ENCODE measurements at places on chromosomes 5 and 9.

- DNase-seq, result no peak
These were observed 15.0 kb downstream of the ICE1 start for GRCh38 chr5:5437227-5438172.

GRCh38 chr9:130045725-130046450 lies 2.9 kb upstream of the FNBP1 start:
- peak; percentile 75 for DNase-seq

DNA sequence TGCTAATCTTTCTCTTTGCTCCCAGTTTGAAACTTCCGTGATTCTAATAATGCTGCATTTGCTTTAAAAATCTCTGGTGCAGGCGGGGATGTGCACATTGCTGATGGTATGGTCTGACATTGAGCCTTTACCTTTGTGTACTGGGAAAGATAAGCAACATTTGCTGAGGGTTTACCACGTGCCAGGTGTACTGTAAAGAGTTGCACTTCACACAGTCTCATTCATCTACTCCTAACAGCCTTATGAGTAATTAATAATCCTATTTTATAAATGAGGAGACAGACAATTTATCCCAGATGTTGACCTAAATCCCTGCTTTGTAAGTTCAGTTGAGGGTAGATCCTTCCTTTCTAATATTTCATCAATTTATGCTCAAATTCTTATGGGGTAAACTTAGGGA lies 726 bp upstream of the ADGRV1 start:
- DNase-seq, result no peak

DNA sequence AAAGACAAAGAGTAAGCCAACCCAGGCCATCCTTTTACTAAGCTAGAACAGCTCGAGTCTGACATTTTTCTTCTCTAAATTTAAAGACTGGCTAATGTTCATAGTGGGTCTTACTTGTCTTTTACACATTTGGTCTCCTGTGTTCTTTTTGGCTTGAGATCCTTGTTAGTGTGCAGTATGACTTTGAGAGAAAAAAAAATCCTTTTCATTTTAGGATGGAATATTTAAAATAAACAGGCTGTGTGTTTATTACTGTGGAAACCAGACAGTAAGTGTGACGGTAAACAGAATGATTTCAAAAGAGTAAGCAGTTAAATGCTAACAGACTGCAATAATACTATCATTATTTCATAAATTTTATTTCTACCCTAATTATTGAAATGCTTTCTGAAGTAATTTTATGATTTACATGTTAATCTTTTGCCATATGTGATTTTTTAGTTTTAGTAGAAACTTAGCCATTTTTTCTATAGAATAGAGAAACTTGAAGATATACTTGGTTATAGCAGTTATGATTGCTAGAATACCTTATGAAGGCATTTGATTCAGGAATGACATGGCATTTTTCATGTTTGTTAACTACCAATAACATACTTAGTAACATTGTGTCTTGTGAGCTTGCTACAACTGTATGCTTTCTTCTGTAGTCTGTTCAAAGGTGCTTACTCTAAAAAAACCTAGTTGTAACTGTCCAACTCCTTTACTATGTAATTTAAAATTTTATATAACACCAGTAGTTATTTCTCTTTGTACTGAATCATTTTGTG lies 92.4 kb downstream of the XRCC4 start:
- DNase-seq, result no peak

DNA sequence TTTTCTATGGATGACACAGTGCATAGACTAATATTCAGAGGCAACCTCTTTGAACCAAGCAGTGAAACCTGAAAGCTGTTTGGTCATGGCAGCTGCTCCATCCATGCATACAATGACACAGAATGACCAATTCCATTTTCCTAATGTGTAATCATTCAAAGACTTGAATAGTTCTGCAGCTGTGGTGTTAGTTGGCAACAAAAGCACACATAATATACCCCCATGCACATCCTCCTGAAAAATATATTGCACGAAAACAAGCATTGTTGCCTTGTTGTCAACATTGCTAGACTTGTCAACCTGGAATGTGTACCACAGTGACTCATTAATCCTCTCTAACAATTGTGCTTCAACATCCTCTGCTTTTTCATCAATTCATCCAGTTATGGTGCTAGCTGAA lies 71.0 kb upstream of the SEMA6A start:
- no peak for DNase-seq

- no peak for DNase-seq
These were observed 18.9 kb upstream of the ASS1 start for GRCh38 chr9:130425741-130426466.

DNA sequence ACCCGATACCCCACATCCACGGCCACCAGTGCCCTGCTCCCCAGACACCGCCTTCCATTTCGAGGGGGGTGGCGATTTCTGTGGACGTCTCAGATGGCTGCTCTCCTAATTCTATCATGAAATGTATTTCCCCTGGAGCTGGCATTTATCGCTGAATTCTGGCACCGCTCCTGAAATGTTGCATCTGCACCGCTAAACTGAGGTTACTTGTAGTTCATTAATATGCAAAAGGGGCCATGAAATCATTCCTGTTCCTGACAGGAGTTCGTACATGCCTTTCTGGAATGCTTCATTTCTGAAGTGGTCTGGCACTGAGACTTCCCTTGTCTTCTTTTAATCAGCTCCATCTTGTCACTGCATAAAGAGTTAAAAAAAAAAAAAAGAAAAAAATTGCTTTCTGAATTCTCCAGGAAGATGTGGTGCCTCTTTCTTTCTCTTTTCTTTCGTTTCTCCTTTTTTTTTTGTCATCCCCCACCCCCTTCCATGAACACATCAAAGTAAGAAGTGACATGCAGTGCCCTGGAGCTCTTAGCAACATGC lies 97.7 kb upstream of the SMARCA2 start:
- DNase-seq, result peak; percentile 56

GRCh38 chr5:177140312-177140711 lies 6.7 kb downstream of the NSD1 start:
- DNase-seq, result no peak

- no peak for DNase-seq
These were observed 542.9 kb downstream of the EFNA5 start for GRCh38 chr5:107127878-107128277.

DNA sequence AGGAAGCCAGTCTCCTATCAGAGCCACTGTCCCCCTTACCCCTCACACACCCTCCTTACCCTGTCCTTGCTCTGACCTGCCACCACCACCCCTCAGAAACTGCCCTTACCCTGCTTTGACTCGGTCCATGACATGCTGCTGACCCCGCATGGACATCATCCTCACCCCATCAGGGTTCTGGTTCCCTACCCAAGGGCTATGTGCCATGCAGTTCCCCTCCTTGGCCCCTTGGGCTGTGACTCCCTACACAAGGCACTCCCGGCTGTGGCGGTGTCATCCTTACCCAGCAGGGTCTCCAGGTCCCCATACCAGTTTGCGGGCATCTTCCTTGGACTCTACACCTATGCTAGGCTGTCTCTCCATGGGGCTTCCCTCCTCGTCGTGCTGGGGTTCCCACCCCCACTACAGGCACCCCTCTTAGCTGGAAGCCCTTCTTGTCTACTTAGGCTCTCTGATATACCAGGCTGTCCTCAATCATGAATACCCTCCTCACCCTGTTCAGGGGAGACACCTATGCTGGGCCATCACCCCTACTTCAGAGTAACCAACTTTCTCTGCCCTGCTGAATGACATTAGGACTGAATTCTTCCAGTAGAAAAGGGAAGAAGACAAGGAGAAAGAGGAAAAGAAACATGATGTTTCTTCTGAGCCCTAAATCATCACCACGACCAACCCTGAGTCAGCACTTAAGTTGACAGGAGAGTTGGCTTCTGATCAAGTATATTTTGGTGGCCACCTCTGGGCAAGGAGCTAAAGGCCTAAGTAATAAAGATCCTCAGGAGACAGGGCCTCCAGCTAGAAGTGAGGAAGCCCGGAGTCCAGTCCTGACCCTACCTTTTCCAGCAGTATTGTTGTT lies 115.2 kb downstream of the GCNT1 start:
- peak; percentile 93 for DNase-seq

- DNase-seq, result no peak
These were observed 31.0 kb downstream of the NSUN2 start for GRCh38 chr5:6601816-6602215.

- no peak for DNase-seq
These were observed 19.8 kb upstream of the PTPN3 start for GRCh38 chr9:109517901-109518377.

DNA sequence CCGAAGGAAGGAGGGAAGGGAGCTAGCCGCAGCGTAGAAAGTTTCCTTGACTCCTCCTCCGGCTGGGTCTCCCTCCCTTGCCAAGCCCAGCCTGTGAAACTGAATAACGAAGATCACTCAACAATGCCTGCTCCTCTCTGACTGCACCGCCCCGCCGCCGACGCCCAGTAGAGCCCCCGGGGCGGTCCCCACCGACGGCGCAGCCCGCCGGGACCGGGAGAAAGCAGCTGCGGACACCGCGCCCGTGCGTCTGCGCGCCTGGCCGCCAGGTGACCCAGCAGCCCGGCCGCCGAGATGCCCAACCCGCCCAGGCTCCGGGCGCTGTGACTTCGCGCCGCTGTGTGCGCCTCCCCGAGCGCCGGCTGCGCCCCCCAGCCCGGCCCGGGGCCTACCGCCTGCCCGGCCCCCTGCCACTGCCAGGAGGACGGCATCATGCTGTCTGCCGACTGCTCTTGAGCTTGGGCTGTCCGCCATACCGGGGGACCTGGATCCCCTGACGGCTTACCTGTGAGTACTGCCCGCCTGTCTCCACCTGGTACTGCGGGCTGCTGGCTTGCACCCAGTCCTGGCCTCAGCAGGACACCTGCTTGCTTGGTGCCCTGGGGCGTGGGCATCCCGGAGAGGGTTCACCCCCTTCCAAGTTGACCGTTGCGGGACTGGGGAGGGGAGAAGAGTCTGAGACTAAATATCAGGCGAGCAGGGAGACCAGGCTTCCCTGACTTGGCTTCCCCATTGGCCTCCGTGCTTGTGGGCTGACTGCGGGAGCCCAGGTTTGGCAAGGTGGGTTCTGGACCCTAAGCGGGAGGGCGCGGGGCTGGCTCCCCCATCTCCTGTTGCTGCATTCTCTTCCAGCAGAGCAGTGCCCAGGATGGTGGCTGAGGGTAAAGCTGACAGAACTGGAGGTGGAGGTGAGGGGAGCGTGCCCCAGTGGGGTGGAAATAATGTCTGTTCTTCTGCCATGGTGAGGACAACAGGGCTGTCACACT lies 26.2 kb upstream of the SPTLC1 start:
- no peak for DNase-seq

- DNase-seq, result no peak
These were observed 50.2 kb upstream of the ZBTB43 start for GRCh38 chr9:126754436-126755316.

GRCh38 chr5:159620853-159621540 lies 290.7 kb upstream of the IL12B start:
- DNase-seq, result no peak

- DNase-seq, result no peak
These were observed 34.9 kb downstream of the TRIO start for GRCh38 chr5:14178091-14178490.

All from MV-4-11 (cell line).